ENCODE measurements at places on chromosomes 3 and 15.
A peak's percentile ranks its signal among the peaks of the same experiment; 100 is the strongest.

- ATAC-seq: no peak
Measured at GRCh38 chr3:142898346-142899213, 9.7 kb upstream of the PCOLCE2 start.

DNA sequence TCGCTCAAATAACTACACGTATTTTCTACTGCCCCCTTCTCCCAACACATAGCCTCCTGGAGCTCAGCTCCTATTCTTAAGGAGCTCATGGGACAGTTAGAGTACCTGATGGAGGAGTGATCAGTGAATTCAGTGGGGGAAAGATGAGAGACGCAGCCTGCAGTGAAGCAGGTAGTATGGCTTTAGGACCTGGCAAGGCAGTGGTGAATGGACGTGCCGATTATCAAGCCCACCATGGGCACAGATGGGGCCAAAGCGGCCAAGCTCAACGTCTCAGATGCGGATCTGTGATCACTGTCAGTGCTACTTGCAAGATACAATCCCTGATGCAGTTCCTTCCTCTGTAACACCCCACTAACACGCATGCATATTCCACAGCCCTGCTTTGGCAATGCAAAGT lies 45.8 kb upstream of the ATP2B2 start:
- ATAC-seq: no peak

GRCh38 chr3:114527036-114527644 lies 233.3 kb downstream of the TIGIT start:
- ATAC-seq: no peak

- no peak for ATAC-seq
Measured at GRCh38 chr3:6079561-6080179, 781.2 kb upstream of the GRM7 start.

DNA sequence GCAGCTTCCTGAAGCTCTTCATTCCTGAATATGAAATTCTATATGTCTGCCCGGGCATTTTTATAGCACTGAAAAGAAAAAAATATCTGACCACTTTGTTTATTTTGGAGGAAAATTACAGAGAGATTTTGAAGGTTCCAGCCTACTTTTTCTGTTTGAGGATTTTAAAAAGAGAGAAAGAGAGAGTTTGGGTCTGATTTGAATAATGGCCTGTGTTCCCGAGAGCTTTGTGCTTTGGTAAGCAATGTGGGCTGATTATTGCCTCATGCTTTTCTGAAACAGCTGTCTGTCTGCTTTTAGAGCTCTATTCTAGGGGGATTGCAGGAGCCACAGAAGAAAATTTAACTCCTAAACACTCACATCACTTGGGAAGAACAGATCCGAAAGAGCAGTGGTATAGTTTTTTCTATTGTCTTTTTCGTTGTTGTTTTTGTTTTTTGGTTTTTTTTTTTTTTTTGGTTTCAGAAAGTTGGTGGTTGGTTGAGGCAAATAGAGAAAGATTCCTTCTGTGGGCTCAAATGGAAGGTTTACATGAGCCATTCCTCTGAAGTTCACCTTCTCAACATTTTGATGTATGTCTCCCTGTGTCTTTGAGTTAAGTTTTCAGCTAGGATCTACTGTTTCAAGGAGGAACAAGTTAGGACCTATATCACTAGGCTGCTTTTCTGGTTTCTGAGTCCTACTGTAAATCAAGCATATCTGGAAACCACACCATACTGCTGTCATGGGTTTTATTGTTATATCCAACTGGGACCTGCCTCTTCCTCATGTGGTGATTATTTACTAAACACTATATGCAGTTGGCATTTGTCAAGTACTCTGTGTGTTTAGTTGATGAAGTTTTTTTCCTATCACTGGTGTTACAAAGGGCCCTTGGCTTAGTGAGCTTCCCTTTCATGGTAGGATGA lies 178.9 kb downstream of the KCNMB2 start:
- no peak for ATAC-seq

DNA sequence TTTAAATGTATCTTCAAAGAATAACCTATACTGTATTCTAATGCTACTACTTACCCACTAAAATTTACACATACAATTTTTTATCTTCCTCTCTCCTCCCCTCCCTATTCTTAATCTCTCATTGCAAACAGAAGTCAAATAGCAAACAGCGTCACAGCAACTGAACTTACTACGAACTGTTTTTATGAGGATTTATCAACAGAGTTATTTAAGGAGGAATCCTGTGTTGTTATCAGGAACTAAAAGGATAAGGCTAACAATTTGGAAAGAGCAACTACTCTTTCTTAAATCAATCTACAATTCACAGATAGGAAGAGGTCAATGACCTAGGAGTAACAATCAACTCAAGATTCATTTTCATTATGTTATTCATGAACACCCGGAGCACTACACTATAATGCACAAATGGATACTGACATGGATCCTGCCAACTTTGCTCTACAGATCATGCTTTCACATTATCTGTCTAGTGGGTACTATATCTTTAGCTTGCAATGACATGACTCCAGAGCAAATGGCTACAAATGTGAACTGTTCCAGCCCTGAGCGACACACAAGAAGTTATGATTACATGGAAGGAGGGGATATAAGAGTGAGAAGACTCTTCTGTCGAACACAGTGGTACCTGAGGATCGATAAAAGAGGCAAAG lies 984 bp downstream of the FGF7 start:
- no peak for ATAC-seq

- ATAC-seq: no peak
Measured at GRCh38 chr3:69511361-69511760, 125.5 kb upstream of the FRMD4B start.

- no peak for ATAC-seq
Measured at GRCh38 chr15:48313216-48313615, 18.0 kb upstream of the DUT start.

DNA sequence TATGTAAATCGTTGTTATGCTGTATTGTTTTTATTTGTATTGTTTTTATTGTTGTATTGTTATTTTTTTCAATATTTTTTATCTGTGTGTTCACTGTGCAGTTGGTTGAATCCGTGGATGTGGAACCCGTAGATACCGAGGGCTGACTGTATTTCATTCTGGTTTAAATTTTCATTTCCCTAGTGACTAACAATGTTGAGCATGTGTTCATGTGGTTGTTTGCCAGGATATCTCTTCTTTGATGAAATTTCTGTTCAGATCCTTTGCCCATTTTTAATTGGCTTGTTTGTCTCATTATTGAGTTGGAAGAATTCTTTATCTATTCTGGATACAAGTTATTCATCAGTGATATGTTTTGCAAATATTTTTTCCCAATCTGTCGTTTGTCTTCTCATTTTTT lies 29.7 kb downstream of the STOML1 start:
- no peak for ATAC-seq

GRCh38 chr3:176041812-176042211 lies 1155.5 kb downstream of the TBL1XR1 start:
- no peak for ATAC-seq

GRCh38 chr3:14142567-14143270 lies 17.9 kb downstream of the TMEM43 start:
- ATAC-seq: peak; percentile 13

DNA sequence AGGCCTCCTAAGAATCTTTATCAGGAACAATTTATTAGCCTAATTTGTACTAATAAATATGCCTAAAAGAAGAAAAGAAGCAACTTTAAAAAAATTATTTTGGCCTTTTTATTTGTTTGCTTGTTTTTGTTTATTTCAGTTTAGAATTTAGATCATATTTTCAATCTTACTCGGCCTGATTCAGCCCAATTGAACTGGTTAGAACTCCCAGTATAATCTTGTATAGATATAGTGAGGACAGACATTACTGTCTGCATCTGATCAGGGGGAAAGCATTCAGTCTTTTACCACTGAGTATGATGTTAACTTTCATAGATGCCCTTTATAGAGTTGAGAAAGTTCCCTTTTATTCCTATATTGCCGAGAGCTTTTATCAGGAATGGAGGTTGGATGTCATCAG lies 56.0 kb upstream of the CSTA start:
- ATAC-seq: no peak
